Peyer's patch (tissue), 4 donors: ENCODE measurements at places on chromosomes 1 and 21. TPM values are rescaled to one million over a fixed set of nuclear protein-coding genes. Genes with fewer than 3 reads are reported as not detected.

DNA sequence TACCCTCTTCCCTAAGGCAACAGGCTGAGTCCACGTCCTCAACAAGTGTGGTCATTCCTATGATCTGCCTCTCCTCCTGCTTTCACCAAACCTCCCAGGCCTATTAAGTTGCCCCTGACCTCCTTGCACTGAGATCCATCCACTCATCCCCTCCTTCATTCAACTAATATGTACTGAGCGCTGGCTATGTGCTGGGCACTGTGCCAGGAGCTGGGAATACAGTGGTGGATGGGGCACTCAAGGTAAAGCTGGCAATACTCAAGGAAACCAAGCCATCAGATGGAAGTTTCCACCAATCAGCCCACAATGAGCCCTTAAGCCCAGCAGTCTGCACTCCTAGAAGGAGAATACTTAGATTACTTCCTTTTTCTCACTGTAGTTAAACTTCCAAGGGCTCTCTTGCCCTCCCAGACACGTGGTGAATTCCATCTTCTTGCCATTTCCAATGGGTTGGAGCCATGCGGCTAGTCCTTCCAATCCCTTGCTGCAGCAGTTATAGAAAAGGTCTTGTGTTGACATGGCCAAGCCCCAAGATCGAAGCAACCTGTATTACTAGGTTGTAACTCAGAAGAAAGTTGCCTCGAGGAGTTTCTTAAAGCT lies 279.9 kb upstream of the RUNX1 start:
- no peak for DNase-seq
- H3K27me3 ChIP-seq = no peaks in the 10 kb centered on the region
- H3K36me3 ChIP-seq = no peaks in the 10 kb centered on the region
- H3K4me1 ChIP-seq = no peaks in the 10 kb centered on the region
- no peak overlapping the region for H3K27ac ChIP-seq

DNA sequence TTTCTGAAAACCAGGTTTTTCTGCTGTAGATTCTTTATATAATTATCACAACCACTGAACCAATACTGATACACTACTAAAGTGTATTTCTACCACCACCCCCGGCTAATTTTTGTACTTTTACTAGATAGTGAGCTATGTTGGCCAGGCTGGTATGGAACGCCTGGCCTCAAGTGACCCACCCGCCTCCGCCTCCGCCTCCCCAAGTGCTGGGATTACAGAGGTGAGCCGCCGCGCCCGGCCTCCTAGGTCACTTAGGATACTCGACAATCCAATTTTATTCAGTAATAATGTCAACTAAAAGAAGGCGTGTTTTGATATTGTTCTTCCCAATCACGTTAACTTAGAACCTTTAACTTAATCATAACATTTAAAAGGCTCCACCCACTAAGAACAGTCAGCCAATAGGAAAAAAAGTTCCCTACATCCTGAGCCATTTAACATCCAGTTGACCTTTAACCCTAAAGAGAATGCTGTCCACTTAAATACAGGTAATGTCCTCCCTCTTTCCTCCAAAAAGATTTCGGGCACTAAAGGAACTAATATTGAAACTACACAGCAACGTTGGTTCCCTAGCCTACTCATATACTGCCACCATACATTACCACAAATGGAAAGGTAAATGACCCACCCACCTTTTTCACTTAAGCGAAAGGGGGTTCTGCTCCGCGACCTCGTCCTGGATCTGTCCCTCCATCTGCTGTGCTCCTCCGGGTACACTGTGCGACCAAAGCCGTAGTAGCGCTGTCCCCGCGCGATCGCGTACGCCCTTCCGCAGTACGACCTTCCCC lies 1.2 kb downstream of the RSRP1 start:
- H3K27me3 ChIP-seq = no peaks in the 10 kb centered on the region
- H3K4me1 ChIP-seq = peaks cover 4% of the 10 kb centered on the region
- H3K4me3 ChIP-seq = peak overlapping the region; percentile 87
- no peak for DNase-seq

- peak; percentile 61 for DNase-seq
- no peak overlapping the region for H3K4me3 ChIP-seq
- H3K27me3 ChIP-seq = no peaks in the 10 kb centered on the region
- no peak overlapping the region for H3K27ac ChIP-seq
- H3K36me3 ChIP-seq = peaks cover 25% of the 10 kb centered on the region
- no peaks in the 10 kb centered on the region for H3K4me1 ChIP-seq
Measured at GRCh38 chr1:16984717-16985116, 4.3 kb upstream of the MFAP2 start.

DNA sequence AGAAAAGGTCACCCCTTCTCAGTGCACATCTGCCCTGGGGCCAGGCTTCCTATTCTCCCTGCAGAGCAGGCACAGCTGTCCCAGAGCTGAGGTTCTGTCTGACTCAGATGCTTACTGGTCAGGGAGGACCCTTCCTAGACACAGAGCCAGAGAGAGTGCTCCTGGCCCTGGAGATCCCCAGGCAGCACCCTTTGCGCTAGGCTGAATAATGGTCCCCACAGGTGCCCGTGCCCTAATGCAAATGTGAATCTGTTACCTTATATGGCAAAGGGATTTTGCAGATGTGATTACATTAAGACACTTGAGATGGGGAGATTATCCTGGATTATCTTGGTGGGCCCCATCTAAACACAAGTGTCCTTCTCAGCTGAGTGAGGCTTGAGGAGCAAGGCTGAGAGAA lies 2.6 kb upstream of the TNNI1 start:
- no peak for DNase-seq
- no peaks in the 10 kb centered on the region for H3K36me3 ChIP-seq
- no peaks in the 10 kb centered on the region for H3K27me3 ChIP-seq

DNA sequence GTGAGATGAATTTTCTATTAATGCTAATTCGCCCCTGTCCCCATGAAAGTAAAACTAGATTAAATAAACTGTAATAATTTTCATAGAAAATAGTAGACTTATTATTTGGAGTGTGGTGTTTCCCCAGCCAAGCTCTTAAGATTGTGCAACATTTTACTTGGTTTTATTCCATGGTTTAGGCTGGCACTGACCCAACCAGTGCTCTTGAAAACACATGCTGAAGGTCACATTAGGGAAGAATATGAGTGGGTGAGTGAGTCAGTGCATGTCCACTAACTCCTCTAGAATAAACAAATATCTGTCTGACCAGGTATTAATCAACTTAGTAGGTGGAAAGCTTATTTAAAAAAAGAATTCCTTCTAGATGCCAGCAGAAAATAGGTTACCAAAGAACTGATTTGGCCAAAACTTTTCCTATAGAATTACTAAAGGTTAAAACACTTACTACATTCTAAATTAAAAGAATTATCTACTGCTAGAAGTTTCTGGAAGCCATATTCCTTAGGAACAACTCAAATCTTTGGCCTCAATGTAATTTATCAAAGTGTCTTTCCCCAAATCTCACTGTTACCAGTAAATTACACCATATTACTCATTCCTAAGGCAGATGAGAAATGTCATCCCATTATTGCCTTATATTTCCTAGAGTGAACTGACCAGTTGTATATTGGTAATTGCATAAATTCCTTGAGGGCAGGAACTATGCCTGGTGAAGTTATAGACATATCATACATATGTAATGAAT lies 89.7 kb upstream of the RGS1 start:
- peak overlapping the region; percentile 67 for H3K27ac ChIP-seq
- H3K4me3 ChIP-seq = no peak overlapping the region
- H3K27me3 ChIP-seq = no peaks in the 10 kb centered on the region
- DNase-seq = no peak

DNA sequence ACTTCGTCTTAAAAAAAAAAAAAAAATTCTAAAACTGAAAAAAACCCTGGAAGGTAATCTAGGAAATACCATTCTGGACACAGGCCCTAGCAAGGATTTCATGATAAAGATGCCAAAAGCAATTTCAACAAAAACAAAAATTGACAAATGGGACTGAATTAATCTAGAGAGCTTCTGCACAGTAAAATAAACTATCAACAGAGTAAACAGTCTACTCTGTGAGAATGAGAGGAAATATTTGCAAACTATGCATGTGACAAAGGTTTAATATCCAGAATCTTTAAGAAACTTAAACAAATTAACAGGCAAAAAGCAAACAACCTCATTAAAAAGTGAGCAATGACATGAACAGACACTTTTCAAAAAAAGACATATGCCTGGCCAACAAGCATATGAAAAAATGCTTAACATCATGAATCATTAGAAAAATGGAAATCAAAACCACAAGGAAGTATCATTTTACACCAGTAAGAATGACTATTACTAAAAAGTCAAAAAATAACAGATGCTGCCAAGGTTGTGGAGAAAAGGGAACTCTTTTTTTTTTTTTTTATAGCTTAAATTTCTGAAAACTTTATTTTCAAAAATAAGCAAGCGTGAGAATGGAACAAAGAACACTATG lies 29.4 kb upstream of the RNPC3 start:
- DNase-seq = no peak
- no peaks in the 10 kb centered on the region for H3K27me3 ChIP-seq
- H3K27ac ChIP-seq = no peak overlapping the region
- H3K4me3 ChIP-seq = no peak overlapping the region

- H3K4me3 ChIP-seq = no peak overlapping the region
- no peak for DNase-seq
- no peaks in the 10 kb centered on the region for H3K4me1 ChIP-seq
- no peaks in the 10 kb centered on the region for H3K27me3 ChIP-seq
- no peaks in the 10 kb centered on the region for H3K36me3 ChIP-seq
- no peak overlapping the region for H3K27ac ChIP-seq
Measured at GRCh38 chr21:37087188-37087587, 14.1 kb downstream of the TTC3 start.

GRCh38 chr1:29462096-29462495 lies 225.8 kb downstream of the PTPRU start:
- no peak overlapping the region for H3K4me3 ChIP-seq
- DNase-seq = peak; percentile 24
- H3K36me3 ChIP-seq = no peaks in the 10 kb centered on the region
- no peaks in the 10 kb centered on the region for H3K4me1 ChIP-seq

DNA sequence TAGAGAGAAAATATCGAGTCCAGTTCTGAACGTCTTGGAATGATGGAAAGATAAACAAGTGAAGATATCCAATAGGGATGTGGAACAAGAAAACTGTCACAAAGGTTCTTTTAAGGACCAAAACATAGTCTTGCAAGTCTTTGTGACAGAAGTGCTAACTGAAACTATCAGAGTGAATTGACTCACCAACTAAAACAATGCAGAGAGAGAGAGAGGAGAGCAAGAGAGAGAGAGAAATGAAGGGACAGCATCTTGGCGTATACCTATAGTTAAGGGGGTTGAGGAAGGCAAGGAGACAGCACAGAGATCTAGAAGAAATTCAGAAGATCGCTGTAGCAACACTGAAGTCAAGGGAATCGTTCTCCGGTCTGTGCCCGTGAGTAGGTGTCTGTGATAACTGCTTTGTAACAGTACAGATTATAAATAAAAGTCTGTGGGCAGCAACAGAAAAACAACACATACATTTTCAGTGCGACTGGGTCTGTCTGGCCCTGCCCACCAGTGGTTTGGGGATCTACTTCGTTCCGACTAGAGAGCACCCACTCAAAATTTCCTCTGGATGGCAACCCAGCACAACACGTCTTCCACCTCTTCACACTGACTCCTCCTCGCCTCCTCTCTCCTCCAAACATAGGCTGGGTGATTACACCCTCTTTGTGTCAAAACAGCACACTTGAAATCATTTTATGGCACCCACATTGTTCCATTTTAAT lies 4.8 kb upstream of the COA6 start:
- H3K27ac ChIP-seq = no peak overlapping the region
- no peaks in the 10 kb centered on the region for H3K27me3 ChIP-seq
- DNase-seq = no peak
- H3K4me1 ChIP-seq = peaks cover 6% of the 10 kb centered on the region

DNA sequence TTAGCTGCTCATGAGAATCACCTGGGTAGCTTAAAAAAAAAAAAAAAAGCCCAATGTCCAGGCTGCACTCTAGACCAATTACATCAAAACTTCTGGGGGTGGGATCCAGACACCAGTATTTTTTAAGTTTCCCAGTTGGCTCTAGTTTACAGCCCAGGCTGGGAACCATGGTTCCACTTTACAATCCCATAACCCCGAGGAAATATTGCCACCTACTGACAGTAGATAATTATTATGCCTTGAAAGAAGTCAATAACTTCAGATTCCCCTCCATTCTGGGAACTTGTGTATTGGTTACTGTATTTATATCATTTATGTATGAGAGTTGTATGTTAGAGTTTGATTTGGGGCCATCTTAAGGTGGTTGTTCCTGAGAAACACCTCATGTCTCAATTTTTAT lies 100.2 kb downstream of the SPATA46 start:
- H3K36me3 ChIP-seq = no peaks in the 10 kb centered on the region
- no peak for DNase-seq
- no peak overlapping the region for H3K4me3 ChIP-seq
- H3K27me3 ChIP-seq = no peaks in the 10 kb centered on the region
- H3K4me1 ChIP-seq = no peaks in the 10 kb centered on the region

- no peaks in the 10 kb centered on the region for H3K4me1 ChIP-seq
- no peak overlapping the region for H3K4me3 ChIP-seq
- H3K36me3 ChIP-seq = no peaks in the 10 kb centered on the region
- no peak for DNase-seq
- no peak overlapping the region for H3K27ac ChIP-seq
- no peaks in the 10 kb centered on the region for H3K27me3 ChIP-seq
Measured at GRCh38 chr1:61782771-61783170, 40.5 kb downstream of the PATJ start.

Gene LDLRAD2
- total RNA-seq = 0.38 TPM

Gene FAM229A
- total RNA-seq = 30.7 TPM

Gene CYP4A22
- total RNA-seq = 0.88 TPM

Gene DMRTA2
- total RNA-seq = not detected
